Kasumi-1 (cell line): ENCODE measurements at places on chromosomes 6 and 20.

GRCh38 chr20:44334306-44334705, 2.5 kb upstream of the R3HDML start:
- DNase-seq, result no peak

DNA sequence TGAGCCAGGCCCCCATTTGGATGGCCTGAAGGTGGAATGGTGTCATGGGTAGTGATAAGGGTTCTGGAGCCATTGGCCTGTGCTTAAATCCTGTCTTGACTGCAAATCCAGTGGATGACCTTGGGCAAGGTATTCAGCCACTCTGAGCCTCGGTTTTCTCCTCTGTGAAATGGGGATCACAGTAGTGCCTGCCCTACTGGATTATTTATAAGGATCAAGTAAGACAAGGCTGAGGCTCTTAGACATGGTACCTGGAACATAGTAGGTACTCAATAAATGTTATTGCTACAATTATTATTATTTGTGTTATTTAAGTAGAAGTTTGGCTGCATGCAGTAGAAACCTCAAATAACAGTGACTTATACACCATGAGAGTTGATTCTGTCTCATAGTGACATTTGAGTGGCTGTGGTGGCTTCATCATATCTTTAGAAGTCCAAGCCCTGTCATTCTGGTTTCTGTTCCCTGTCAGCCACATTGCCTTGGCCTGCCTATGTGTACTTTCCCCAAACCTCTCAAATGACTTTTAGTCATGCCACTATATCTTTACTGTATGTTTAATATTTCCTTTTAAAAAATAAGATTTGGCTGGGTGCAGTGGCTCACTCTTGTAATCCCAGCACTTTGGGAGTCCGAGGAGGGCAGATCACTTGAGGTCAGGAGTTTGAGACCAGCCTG, 37.6 kb upstream of the CHMP4B start:
- DNase-seq, result no peak

DNA sequence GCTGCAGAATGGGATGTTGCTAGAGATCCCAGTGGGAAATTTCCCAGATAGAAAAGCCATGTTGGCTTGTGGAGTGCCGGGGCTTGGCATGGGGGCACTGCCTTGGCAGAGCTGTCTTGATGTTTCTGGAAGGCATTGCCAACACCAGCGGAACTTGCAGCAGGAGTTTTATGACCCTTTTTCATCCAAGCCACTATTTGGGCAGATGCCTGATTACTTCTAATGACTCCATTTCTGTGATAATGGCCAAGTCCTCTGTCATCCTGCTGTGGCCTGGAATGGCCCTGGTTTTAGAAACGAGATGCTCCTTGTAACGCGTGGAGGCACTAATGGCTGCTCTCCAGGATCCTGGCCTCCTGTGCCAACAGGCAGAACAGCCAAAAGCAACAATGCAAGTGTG, 229.0 kb downstream of the ZNF217 start:
- DNase-seq, result no peak

DNA sequence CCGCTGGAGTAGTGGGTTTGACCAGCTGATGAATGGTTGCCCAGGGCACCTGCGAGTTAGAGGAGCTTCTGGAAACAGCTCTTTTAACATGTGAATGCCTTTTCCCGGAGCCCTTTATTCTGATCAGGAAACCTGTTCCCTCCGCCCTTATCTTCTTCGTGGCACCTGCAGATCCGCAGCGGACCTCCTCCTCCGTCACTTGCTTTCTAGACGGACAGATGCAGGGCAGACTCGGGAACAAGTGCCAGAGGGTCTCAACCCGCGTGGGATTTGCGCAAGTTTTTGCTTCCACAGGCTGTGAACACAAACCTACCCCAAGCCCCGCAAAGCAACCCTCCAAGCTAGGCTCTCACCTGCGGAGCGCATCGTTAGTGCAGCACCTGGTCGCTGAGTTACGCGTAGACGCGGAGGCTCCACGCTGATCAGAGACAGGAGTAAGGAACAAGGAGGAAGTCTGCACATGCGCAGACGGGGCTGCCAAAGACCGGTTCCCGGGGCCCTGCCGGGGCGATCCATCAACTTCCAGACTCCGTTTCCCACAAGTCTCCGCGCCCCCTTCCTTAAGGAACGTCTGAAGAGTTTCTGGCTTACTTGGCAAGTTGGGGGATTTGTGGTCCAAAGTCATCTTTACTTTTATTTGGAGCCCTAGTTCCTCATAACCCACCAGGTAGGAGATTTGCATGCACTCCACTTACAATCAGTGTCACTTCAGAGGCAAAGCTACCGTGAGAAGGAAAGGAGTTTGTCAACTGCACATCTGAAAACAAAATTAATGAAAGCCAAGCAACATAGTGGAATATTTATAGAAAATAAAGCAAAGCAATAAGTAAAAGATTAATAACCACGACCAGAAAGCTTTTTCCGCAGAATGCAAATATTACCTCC, 52.7 kb upstream of the ELMO2 start:
- no peak for DNase-seq

DNA sequence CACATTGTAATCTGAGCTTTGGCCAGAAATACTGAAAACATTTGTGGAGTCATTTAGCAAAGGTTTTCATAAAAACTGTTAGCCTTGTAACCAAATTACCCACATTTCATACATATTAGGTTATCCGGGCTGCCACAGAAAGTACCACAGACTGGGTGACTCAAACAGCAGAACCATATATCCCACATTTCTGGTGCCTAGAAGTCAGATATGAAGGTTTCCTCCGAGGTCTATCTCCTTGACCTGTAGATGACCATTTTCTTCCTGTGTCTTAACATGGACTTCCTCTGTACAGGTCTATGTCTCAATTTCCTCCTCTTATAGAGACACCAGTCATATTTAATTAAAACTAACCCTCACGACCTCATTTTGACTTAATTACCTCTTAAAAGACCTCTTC, 49.5 kb upstream of the SMIM28 start:
- no peak for DNase-seq
